Activated CD4-positive, alpha-beta T cell treated with anti-CD3 and anti-CD28 coated beads, Interleukin-2, amount 50 U/mL, for 16 hours (primary cell): ENCODE measurements at places on chromosomes 5 and 9.

DNA sequence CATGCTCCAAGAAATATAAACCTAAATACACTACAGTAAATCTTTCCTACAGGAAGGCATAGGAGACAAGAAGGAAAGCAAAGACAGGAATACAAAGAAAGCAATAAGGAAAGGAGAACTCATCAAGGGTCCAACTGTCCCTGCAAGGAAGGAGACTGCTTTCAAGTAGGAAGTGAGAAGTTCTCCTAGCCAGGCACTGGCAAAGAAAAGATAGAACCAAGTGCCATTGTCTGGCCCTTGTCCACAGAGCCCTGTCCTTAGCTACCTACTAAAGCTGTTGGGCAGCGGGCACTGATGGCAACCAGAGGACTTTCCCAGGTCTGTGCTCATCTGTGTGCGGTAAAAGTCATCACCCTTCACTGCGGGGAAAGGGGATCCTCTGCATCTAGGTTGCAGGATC is 108.2 kb downstream of the KLHL3 start:
- DNase-seq: no peak

DNA sequence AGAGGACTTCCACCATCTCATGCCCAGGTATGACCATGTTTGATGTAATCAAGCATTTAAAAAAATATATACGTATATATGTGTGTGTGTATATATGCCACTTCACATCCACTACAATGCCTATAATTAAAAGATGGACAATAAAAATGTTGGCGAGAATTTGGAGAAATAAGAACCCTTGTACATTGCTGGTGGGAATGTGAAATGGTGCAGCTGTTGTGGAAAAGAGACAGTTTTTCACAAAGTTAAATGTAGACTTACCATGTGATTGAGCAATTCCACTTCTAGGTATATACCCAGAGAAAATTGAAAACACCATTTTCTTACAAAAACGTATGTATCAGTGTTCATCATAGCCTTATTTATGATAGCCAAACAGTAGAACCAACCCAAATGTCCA is 229.2 kb upstream of the WWC1 start:
- DNase-seq: no peak

DNA sequence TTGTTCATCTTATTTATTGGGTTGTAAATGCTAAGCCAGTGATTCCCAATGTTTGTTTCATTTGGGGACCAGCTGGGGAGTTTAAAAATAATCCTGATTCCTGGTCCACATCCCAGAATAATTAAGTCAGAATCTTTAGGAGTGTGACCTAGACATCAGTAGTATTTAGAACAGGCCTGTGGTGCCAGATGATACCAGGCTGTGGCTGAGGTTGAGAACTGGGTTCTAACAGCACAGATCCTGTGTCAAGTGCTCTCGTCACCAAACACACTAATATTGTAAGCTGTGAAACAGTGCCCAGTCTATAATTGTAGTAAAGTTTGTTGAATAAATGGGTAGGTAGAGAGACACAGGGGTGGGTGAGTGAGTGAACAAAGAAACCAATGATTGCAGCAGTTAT is 172.1 kb upstream of the PPP1R2B start:
- DNase-seq: no peak

DNA sequence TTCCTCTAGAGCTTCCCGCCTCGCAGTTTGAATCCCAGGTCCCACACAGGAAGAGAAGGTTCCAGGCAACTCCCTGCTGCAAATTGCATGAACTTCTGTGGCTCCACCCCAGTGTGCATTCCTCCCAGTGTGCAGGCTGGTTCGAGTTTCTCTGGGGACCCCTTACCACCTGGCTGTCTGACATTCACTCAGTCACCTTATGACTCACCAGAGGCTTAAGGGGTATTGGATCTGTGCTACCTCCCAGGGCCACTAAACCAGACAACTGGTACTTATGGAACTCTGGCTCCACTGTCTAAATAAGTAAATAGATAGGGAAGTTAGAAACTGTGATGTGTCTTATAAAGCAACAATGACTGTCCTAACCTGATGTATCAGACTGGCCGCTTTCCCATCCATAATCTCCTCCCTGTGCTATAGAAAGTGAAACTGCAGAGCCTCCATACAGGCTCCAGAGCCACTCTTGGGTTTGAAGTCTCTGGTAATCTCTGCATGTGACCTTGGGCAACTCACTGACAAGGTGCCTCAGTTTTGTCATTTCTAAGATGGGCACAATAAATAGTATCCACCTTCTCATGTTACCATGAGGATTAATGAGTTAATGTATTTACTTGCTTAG is 720.6 kb downstream of the SEMA5A start:
- DNase-seq: no peak

DNA sequence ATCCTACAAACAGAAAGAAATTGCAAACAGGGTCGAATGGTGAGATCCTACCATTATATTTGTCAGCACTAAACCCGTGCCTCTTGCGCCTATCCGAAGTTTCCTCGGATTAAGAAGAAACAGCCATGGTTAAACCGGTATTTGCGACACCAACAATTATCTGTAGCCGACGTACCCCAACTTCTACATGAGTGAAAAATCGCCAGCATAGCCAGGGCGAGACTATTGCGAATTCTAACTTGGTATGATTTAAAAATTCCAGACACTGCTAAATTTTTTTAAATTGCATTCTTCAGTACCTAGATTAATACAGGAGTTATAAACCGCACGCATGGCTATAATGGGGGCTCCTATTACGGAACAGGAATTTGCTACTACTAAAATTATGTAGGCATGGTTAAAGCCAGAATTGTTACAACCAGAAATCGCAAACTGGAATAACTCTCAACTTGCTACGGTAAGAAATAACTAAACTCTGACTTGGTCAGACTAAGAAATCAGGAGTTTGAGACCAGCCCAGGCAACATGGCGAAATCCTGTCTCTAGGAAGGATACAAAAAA is 25.3 kb upstream of the ANXA2R start:
- no peak for DNase-seq

GRCh38 chr9:107707915-107708441 is 218.4 kb upstream of the KLF4 start:
- DNase-seq: no peak
